ENCODE measurements at places on chromosomes 2 and 18. TPM values are rescaled to one million over a fixed set of nuclear protein-coding genes. Genes with fewer than 3 reads are reported as not detected.

The SCN3A gene
- not detected for total RNA-seq

The COX5B gene
- 284 TPM for total RNA-seq

The LYPD6 gene
- 3.2 TPM for total RNA-seq

The TEX44 gene
- not detected for total RNA-seq

The RPS27A gene
- total RNA-seq: 1,343 TPM

The GKN2 gene
- not detected for total RNA-seq

The TRIM43 gene
- not detected for total RNA-seq

The MAP3K2 gene
- total RNA-seq: 62.9 TPM

The SOX11 gene
- not detected for total RNA-seq

The LRATD1 gene
- 4.7 TPM for total RNA-seq

The FAM110C gene
- total RNA-seq: 8.3 TPM

The TTR gene
- not detected for total RNA-seq

DNA sequence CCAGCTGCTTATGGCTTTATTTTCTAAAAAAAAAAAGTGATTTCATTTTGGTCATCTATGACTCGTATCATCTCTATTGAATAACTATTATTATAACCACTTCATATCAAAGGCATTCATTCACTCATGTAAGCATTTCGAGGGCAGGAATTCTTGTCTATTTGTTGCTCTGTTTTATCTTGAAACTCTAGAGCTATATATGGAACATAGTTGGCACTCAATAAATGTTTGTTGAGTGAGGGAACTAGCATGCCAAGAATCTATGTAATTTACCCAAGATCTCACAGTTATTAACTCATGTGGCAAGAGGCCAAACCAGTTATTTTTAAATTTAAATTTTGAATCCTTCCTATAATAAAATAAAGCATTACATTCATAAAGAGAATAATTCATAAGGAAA, 470.1 kb downstream of the TMX3 start:
- H3K4me1 ChIP-seq: no peaks in the 10 kb centered on the region
- H3K27me3 ChIP-seq: no peaks in the 10 kb centered on the region
- DNase-seq: no peak
- H3K27ac ChIP-seq: no peak overlapping the region

DNA sequence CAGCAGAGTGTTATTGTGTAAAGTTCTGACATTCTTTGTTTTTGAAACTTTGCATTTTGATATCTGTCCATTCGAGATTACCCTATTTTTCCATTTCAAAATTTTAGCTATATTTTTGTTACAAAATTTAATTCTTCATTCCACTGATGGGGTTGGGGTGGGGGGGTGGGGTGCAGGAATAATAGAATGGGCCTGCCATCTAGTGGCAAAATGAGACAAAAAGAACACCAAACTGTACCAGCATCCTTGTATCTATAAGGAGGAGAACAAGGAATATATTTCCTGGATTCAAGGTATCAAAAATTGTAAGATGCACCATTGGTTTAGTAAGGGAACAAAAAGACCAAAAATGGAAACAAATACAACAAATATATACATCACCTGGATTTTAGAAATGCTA, 27.9 kb upstream of the TTR start:
- no peaks in the 10 kb centered on the region for H3K36me3 ChIP-seq
- H3K27ac ChIP-seq: no peak overlapping the region
- H3K27me3 ChIP-seq: no peaks in the 10 kb centered on the region
- no peaks in the 10 kb centered on the region for H3K4me1 ChIP-seq
- no peak overlapping the region for H3K4me3 ChIP-seq

GRCh38 chr2:145503511-145503910, 983.6 kb upstream of the ZEB2 start:
- no peaks in the 10 kb centered on the region for H3K36me3 ChIP-seq
- no peak for DNase-seq
- H3K27ac ChIP-seq: no peak overlapping the region
- H3K27me3 ChIP-seq: no peaks in the 10 kb centered on the region
- H3K4me1 ChIP-seq: no peaks in the 10 kb centered on the region

DNA sequence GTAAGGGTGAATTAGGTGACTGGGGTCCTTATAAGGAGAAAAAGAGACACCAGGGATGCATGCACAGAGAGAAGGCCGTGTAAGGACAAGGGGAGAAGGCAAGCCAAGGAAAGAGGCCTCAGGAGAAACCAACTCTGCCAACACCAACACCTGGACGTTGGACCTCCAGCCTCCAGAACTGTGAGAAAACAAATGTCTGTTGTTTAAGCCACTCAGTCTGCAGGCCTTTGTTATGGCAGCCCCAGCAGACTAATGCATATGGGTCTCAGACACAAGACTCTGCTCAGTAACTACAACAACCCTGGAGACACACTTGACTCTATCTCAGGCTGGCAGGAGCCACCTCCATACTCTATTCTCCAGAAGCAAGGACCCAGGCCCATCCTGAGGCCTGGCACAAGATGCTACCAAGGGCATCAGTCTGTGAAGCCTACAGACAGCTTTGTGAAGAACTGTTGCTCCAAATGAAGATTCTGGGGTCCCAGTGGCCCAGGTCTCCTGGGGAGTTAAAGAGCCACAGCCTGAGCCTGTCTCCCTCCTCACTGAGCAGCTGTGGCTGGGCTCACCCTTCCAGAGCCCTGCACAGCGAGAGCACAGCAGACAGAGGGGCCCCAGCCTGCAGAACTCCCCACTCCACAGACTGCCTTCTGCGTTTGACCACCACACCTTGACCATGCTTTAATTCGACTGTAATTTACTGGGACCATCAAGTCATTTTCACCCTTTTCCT, 43.0 kb upstream of the SLC35G4 start:
- H3K27ac ChIP-seq: no peak overlapping the region
- H3K36me3 ChIP-seq: no peaks in the 10 kb centered on the region
- H3K4me3 ChIP-seq: no peak overlapping the region

DNA sequence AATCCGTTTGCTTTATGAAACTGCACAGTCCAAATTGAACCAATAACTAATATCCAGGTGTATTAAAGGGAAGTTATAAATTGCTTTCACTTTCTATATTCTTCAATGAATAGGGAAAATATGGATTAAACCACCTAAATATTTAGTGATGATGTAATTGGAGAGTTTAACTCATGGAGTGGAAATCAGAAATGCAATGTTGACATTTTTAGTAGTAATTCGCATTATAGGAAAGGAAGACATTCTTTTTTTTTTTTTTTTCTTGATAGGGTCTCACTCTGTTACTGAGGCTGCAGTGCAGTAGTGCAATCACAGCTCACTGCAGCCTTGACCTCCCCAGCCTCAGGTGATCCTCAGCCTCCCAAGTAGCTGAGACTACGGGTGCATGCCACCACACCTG, 321.9 kb downstream of the RNF144A start:
- H3K27me3 ChIP-seq: no peaks in the 10 kb centered on the region
- H3K36me3 ChIP-seq: no peaks in the 10 kb centered on the region
- H3K4me1 ChIP-seq: no peaks in the 10 kb centered on the region
- no peak overlapping the region for H3K4me3 ChIP-seq
- no peak for DNase-seq

- no peak overlapping the region for H3K4me3 ChIP-seq
- no peaks in the 10 kb centered on the region for H3K4me1 ChIP-seq
- no peaks in the 10 kb centered on the region for H3K27me3 ChIP-seq
- DNase-seq: no peak
- no peak overlapping the region for H3K27ac ChIP-seq
These were observed 118.8 kb upstream of the LHCGR start for GRCh38 chr2:48874282-48874681.

DNA sequence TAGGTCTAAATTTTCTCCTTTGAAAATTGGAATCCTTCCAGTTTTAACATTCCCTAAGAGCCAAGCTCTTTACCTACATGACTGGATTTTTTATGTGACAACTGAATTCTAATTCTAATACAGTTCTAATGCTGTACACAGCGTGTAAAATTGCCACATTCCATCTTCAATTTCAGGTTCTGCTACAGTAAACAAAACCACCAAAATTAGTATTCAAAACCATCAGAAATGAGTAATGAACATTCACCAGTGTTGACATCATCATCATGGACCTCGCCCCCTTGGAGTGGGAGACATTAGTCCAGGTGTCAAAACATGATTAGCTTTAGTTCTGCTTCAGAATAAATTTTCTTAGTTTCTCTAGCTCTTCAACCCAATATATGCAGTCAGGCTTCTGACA, 133.6 kb downstream of the MBD2 start:
- H3K27me3 ChIP-seq: no peaks in the 10 kb centered on the region
- H3K4me1 ChIP-seq: peaks cover 11% of the 10 kb centered on the region
- DNase-seq: peak; percentile 14
- H3K36me3 ChIP-seq: no peaks in the 10 kb centered on the region

GRCh38 chr2:84212611-84213314, 246.3 kb downstream of the SUCLG1 start:
- no peak overlapping the region for H3K4me3 ChIP-seq
- H3K27ac ChIP-seq: no peak overlapping the region
- H3K4me1 ChIP-seq: no peaks in the 10 kb centered on the region
- H3K27me3 ChIP-seq: no peaks in the 10 kb centered on the region

DNA sequence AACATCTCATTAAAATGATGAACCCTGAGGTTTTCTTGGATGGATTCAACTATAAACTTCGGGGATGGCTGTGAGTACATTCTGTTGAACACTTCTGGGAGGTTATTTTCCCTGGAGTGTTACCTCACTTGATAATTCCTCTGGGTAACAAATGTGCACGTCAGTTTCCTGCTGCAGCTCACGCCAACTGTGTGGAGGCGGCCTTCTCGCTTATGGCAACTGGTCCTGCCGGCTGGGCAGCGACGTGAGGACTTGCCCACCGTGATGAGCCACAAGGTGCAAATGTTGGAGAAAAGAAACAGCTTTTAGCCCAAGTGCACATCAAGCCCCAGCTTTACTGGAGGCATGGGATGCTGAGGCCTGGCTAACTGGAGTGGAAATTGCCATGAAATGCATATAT, 15.9 kb downstream of the MYCN start:
- no peaks in the 10 kb centered on the region for H3K4me1 ChIP-seq
- H3K4me3 ChIP-seq: no peak overlapping the region
- no peaks in the 10 kb centered on the region for H3K36me3 ChIP-seq
- DNase-seq: no peak

- H3K36me3 ChIP-seq: peaks cover 42% of the 10 kb centered on the region
- H3K27me3 ChIP-seq: no peaks in the 10 kb centered on the region
- DNase-seq: peak; percentile 23
- no peaks in the 10 kb centered on the region for H3K4me1 ChIP-seq
These were observed 55.1 kb downstream of the RALBP1 start for GRCh38 chr18:9530226-9531009.

DNA sequence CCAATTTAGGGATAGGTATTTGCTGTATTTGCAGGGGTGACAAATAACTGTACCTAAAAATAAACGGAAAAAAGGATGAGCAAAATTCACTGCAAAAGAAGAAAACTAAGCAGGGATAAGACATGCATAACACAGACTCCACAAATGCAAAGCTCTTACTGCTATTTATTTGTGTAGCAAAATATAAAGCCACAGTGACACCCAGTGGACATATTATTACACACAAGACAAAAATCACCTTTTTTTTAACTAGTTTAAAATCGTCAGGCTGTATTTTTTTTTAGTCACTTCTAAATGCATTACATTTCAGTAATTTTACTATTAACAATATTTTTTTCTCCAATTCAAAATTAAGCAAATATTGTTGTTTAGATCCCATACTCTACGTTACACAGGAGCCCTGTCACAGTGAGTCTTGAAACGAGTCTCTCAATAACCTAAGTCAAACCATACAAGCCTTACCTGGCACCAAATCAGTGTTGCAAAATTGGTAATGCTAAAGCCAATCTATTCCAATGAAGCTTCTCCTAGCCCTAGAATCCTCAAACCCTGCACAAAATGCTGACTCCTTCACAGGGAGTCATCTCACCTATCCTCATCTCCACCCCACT, 23.7 kb downstream of the METTL4 start:
- H3K27me3 ChIP-seq: no peaks in the 10 kb centered on the region
- DNase-seq: peak; percentile 55
- peak overlapping the region; percentile 23 for H3K27ac ChIP-seq
- no peaks in the 10 kb centered on the region for H3K4me1 ChIP-seq
- H3K36me3 ChIP-seq: peaks cover 18% of the 10 kb centered on the region
- H3K4me3 ChIP-seq: no peak overlapping the region

- H3K36me3 ChIP-seq: no peaks in the 10 kb centered on the region
- peak overlapping the region; percentile 37 for H3K27ac ChIP-seq
- H3K4me1 ChIP-seq: peaks cover 20% of the 10 kb centered on the region
- H3K4me3 ChIP-seq: peak overlapping the region; percentile 24
- H3K27me3 ChIP-seq: no peaks in the 10 kb centered on the region
These were observed 80.5 kb upstream of the CAVIN2 start for GRCh38 chr2:191927319-191927867.

GRCh38 chr2:241851325-241852115, 7.2 kb downstream of the PDCD1 start:
- no peak overlapping the region for H3K4me3 ChIP-seq
- H3K36me3 ChIP-seq: no peaks in the 10 kb centered on the region
- no peak overlapping the region for H3K27ac ChIP-seq
- peaks cover 7% of the 10 kb centered on the region for H3K27me3 ChIP-seq
- no peak for DNase-seq
- H3K4me1 ChIP-seq: no peaks in the 10 kb centered on the region

- no peaks in the 10 kb centered on the region for H3K27me3 ChIP-seq
- H3K27ac ChIP-seq: no peak overlapping the region
These were observed 40.9 kb upstream of the ORC2 start for GRCh38 chr2:201004370-201004769.

DNA sequence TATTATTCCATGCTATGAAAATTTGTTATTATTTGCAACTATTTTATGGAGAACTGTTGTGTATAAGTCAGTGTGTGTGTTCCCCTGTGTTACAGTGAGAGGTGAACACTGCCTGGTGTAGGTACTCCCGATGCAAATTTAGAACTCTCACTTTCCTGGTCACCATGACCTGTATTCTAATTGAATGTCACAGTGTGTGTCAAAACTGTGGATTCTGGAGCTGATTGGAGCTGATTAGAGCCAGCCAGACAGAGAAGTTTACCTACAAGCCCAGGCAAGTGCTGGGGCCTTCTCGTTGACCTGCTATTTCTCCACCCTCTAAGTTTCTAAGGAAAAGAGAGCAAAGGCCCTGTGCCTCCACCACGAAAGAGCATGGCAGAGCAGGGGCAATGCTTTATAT, 216.0 kb downstream of the NYAP2 start:
- H3K4me1 ChIP-seq: no peaks in the 10 kb centered on the region
- DNase-seq: no peak
- no peaks in the 10 kb centered on the region for H3K36me3 ChIP-seq
- no peak overlapping the region for H3K4me3 ChIP-seq
- no peak overlapping the region for H3K27ac ChIP-seq

- H3K36me3 ChIP-seq: no peaks in the 10 kb centered on the region
- no peaks in the 10 kb centered on the region for H3K27me3 ChIP-seq
- peak; percentile 9 for DNase-seq
- H3K4me3 ChIP-seq: no peak overlapping the region
These were observed 1362.2 kb upstream of the TMEFF2 start for GRCh38 chr2:193556766-193557470.
